ENCODE measurements at places on chromosomes 1 and 21.

- no peak for DNase-seq
These were observed 1769.7 kb downstream of the MRPL39 start for GRCh38 chr21:23837564-23837963.

DNA sequence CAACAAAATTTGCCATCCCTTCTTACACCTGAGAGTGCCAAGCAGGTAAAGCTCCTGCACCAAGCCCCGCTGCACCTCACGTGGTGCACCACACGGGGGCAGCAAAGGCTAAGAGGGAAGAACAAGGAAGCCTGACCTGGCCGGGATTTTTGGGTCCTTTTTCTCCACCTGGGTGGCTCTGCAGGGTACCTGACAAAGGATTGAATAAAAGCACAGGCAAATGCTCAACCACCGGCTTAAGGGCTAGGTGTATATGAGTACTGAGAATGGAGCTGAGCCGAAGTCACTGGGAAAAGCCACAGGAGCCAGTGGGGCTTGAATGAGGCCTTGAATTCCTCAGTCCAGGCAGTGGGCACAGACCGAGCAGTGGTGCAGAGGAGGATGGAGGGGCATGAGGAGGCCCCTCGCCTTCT is 36.4 kb downstream of the ZNF697 start:
- peak; percentile 92 for DNase-seq

DNA sequence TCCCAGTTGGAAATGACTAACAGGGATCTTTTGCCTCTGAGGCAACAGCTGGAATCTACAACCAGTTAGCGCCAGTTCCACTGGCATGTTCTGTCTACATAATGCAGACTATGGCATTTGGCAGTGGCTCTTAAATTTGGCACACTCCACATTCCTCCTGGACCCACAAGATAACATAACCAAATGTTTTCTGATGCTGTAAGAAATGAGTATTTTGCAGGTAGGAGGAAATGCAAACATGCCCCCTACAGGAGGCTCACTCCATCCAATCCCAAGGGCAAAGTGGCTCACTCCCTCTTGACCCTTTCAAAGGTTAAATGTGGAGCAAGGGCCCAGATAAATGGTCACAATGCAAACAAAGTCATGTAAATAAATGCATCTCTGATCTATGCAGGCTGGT is 129.2 kb upstream of the PROX1 start:
- DNase-seq = no peak

GRCh38 chr21:32411350-32412161 is 950 bp upstream of the EVA1C start:
- peak; percentile 91 for DNase-seq

DNA sequence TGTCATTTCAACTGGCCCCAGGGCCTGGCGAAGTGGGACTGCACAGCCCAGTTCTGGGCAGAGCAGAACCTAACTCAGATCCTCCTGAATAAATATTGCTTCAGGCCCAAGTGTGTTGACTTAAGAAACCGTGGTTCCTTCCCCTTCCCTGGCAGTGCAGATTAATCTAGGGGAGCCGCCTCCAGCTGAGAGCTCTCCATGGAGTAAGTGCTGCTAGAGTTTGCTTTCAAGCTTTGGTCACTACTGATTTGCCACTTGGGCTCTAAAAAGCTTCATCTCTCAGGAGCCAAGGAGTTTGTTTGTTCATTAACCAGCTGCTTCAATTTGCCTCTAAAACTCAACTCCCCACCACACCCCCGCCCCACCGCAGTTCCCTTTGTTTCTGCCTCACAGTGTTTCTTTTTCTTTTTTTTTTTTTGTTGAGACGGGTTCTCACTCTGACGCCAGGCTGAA is 112.1 kb downstream of the DTL start:
- DNase-seq = peak; percentile 35

- no peak for DNase-seq
These were observed 46.0 kb downstream of the RPL5 start for GRCh38 chr1:92877792-92878191.

DNA sequence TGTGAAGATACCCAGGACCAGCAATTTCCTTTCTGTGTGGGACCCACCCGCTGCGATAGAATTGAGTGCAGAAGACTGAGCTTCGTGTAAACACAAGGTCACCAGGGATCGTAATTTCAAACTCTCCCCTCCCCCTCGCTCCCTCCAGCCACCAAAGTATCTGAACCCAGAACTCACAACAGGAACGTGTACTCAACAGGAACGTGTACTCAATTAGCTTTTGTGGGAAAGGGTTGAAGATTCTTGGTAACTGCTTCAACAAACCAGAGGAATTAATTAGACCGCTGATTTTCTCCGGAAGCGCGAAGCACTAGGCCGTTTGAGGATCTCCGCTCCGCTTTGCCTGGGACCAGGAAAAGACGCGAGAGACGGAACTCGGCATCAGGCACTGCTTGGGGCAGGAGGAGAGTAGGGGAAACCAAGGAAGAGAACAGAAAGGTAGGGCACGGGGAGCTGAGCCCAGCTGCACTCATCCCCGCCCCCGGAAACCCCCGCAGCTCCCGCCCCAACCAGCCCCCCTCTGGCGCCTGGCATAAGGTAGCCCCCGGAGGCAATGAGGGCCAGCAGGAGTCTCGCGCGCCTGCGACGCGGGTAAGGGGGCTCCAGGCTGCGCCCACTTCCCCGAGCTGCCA is 453 bp downstream of the DRAM2 start:
- peak; percentile 72 for DNase-seq

DNA sequence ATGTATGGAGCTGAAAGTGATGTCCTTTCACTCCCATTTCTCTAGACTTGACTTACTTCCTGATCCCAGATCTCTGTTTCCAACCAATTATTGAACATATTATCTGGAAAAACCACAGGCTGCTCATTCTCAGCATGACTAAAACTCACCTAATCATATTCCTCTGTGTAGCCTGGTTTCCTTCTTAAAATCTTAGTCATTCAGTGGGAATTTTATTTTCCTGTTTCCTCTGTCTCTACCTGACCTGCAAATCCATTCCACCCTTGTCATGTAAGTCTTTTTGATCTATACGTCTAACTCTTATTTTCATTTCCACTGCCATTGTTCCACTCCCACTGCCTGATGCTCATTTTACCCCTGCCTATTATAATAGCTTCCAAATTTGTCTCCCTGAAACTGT is 67.9 kb upstream of the APOBEC4 start:
- no peak for DNase-seq

- no peak for DNase-seq
These were observed 322.9 kb downstream of the BARHL2 start for GRCh38 chr1:90394247-90394646.

GRCh38 chr1:152188673-152189591 is 29.9 kb upstream of the RPTN start:
- peak; percentile 80 for DNase-seq

DNA sequence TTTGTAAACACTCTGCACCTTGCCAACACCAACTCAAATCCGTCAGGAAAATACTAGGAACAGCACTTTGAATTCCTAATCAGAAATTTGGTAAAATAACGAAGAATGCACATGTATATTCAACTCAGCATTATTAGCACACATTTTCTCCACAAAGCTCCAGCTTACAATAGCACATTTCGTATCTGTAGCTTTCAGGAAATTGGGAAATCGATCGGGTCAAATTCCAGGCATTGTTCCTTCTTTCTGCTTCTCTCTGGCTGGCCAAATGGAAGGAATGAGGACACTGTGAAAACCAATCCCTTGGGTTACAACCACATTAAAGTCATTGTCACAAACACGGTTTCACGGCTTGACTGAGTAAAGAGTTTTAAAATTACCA is 58.6 kb downstream of the NPHP4 start:
- no peak for DNase-seq

- no peak for DNase-seq
These were observed 5.9 kb downstream of the RIMS3 start for GRCh38 chr1:40659649-40659947.

DNA sequence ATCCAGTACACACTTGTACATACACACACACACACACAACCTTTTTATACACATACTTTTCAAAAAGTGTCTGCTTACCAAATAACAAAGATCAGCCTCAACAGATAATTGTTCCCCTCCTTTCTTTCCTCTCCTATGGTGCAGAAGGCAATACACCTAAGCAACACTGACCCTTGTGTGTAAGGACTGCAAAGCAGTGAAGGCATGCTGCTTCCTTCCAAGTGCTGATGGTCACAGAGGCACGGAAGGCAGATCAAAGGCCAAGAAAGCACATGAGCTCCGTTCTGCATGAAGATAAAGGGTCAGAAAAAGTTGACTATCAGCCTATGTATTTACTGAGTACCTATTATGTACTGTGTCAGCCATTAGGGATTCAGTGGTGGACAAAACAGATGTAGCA is 168.8 kb downstream of the TNR start:
- no peak for DNase-seq

DNA sequence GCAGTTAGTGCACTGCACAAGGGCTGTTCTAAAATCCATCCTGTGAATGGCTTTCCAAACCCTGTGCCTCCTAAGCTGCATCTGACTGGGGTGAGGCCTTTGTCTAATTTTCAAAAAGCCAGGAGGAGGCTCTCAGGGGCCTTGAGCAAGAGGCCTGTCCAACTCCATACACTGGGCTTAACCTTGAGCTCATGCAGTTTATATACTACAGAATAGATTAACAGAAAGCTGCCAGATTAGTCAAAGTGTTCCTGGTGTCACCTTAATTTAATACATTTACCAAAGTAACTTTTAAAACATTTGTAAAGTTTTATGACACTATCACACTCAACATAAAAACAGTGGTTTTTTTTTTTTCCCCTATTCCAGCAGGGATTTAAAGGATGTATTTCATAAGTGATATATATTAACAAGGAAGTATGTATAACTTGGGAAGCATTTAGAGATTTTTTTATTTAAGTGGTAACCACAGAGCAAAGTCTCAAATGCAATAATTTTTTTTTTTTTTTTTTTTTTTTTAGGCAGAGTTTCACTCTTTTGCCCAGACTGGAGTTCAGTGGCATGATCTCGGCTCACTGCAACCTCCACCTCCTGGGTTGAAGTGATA is 23.3 kb downstream of the CTH start:
- DNase-seq = no peak

DNA sequence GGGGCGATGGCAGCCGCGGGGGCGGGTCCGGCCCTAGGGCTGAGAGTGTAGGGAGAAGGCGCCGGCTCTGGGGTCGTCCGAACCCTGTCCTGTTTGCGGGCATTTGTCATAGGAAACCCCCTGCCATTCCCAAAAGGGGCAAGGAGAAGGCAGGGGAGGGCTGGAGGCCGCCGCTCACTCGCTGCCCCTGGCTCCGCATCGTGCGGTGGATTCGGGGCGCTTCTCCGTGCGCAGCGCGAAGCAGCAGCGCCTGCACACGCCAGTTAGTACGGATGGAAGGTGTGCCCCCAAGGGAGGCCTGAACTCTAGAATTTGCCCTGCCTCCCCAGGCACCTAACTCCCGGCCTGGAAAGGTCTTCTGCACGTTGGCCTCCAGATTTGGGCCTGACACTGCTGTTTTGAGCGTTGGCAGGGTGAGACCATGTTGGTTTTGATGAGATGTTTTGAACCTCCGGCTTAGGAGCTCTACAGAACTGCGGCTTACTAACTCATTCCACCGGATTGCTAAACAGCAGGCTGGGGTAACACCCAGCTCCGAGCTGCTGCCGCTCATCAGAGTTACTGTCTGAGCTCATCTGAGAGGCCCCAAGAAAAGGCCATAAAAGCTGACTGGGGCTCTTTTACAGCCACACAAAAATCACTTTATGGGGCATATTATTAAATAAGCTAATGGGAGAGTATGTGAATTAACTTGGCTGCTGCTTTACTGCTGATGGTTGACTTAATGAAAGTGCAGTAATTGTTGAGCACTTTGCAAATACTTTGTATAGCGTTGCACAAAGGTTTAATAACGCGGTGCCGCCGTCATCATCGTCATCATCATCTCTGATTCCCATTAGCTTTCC is 987 bp downstream of the GPR137B start:
- no peak for DNase-seq

- DNase-seq = peak; percentile 82
These were observed 40.1 kb downstream of the SLC2A7 start for GRCh38 chr1:8985915-8986813.

DNA sequence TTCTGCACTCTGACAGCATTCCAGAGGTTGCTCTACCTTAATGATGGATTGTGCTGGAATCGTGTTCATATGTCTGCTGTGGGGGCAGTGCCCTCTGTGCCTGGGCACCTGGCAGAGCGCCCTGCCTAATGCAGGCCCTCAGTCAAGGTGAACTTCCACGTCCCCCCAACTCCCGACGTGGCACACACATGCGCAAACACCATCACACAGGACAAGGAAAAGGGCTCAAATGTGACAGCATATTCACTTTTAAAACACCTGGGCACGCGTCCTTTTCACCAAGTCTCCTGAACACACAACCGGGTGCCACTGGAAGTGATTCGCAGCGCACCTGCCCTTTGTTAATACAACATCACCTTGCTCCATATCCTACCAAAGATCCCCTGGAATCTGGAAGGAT is 11.7 kb downstream of the TPRG1L start:
- no peak for DNase-seq

GRCh38 chr1:32580348-32581017 is 41.3 kb downstream of the ZBTB8A start:
- DNase-seq = no peak

GRCh38 chr1:229710746-229711145 is 84.7 kb downstream of the URB2 start:
- DNase-seq = no peak

DNA sequence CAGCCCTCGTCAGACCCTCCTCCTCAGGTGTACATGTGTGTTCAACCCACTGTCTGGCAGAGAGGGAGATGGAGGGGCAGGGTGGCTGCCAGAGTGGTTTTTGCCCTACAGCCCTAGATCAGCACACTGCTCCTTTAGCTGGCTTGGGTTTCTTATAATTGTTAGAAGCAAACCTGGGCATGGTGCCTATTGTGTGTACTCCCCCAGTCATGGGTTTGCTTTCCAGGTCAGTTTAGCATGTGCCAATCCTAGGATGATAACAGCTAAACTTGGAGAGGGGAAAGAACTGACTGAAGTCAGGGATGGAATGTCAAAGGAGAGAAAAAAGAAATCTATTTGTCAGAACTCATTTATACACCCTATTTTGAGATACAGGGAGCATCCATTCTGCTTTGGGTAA is 63.3 kb downstream of the UCK2 start:
- DNase-seq = no peak

GRCh38 chr1:36766481-36766880 is 267.8 kb downstream of the GRIK3 start:
- no peak for DNase-seq

DNA sequence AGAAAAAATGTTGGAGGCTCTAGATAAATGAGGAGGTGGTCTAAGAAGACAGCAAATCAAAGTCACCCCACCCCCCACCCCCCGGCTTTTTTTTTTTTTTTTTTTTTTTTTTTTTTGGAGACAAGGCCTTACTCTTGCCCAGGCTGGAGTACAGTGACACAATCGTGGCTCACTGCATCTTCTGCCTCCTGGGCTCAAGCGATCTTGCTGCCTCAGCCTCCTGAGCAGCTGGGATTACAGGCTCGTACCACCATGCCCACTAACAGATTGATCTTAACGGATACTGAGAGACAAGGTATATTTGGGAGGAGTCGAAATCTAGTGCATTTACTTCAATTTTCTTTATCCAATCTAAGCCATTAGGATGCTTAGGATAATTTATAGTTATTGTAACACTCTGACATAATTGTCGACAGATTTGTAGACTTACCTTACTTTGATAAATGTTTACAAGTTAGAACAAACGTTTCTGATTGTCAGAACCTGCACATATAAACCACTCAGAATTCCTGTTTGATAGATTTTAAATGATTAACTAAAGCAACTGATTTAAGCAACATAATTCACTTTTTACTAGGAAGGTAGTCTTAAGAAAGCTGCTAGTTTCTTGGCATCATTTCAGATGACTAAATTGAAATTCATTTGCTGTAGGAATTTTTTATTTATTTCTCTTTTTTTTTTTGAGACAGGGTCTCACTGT is 33.7 kb upstream of the NBL1 start:
- no peak for DNase-seq
